Left renal pelvis (tissue), 4 donors: ENCODE measurements at places on chromosomes 3 and 15.
A peak's percentile ranks its signal among the peaks of the same experiment; 100 is the strongest.

- no peak for DNase-seq
These were observed 34.0 kb downstream of the B3GALNT1 start for GRCh38 chr3:161070980-161071663.

- DNase-seq: no peak
These were observed 62.9 kb upstream of the FSIP1 start for GRCh38 chr15:39845582-39845981.

DNA sequence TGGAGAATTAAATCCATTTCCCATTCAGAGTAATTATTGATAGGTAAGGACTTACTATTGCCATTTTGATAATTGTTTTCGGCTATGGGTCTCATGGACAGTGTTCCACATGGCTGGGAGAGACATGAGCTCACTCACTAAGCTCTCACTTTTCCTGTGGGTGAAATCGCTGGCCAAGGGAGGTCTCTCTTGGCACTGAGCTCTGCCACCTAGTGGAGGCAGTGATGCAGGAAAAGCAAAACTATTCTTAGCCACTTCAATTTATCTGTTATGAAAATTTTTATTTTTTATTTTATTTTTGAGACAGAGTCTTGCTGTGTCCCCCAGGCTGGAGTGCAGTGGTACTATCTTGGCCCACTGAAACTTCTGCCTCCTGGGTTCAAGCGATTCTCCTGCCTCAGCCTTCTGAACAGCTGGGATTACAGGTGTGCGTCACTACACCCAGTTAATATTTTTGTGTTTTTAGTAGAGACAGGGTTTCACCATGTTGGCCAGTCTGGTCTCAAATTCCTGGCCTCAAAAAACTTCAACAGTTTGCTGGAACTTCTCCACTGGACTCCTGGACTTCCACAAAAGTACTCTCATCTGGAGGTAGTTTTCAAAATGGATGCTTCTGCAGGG lies 4.7 kb upstream of the RNF13 start:
- DNase-seq: peak; percentile 27

- DNase-seq: no peak
These were observed 225.0 kb upstream of the PROK2 start for GRCh38 chr3:72009851-72010443.

GRCh38 chr3:125143538-125143937 lies 69.0 kb downstream of the SLC12A8 start:
- no peak for DNase-seq

GRCh38 chr3:35498506-35499210 lies 140.7 kb upstream of the ARPP21 start:
- no peak for DNase-seq

- no peak for DNase-seq
These were observed 4.8 kb upstream of the CSRNP1 start for GRCh38 chr3:39158148-39158715.

- DNase-seq: no peak
These were observed 1.0 kb downstream of the SPTBN5 start for GRCh38 chr15:41892621-41893421.

GRCh38 chr3:44762170-44762677 lies 630 bp downstream of the KIF15 start:
- DNase-seq: peak; percentile 12

GRCh38 chr3:181752202-181752671 lies 40.5 kb downstream of the SOX2 start:
- no peak for DNase-seq

DNA sequence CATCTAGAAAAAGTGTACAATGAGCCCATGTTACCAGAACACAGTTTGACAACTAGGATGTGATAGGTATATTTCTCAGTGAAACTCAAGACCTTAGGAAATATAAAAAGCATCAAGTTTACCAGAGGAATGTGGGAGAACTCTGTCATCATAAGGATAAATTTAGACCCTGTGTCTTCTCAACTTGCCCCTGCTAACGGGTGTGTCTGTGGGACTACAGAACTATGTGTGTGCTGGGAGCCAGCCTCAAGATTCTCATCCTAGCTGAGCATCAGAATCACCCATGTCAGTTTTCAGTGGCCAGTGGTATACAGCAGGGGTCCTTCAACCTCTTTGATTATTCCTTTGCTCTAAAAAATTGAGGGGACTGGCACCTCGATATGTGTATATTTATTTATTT lies 393.3 kb downstream of the PLCL2 start:
- DNase-seq: no peak

GRCh38 chr3:193897288-193897687 lies 238.7 kb upstream of the HES1 start:
- DNase-seq: no peak

- no peak for DNase-seq
These were observed 260.9 kb downstream of the CHST2 start for GRCh38 chr3:143380449-143380848.

DNA sequence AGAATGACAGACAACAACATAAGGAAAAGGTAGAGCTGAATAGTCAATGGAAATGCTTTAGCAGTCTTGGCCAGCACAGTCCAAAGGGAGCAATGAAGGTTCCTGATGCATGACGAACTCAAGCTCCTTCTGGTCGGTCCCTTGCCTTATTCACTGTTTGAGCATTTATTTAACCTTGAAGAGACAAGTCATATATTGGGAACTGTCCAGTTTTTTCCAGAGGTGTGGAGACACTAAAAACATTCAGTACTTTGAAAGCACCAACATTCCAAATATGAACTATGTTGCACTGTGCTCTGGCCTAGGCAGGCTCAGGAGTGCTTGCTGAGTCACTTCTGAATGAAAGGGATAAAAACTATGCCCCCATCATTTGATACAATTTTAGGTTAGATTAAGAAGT lies 384.8 kb downstream of the MECOM start:
- no peak for DNase-seq

GRCh38 chr15:65028338-65028737 lies 1.1 kb downstream of the MTFMT start:
- DNase-seq: no peak

- DNase-seq: no peak
These were observed 959 bp downstream of the ZNF592 start for GRCh38 chr15:84749111-84749991.

DNA sequence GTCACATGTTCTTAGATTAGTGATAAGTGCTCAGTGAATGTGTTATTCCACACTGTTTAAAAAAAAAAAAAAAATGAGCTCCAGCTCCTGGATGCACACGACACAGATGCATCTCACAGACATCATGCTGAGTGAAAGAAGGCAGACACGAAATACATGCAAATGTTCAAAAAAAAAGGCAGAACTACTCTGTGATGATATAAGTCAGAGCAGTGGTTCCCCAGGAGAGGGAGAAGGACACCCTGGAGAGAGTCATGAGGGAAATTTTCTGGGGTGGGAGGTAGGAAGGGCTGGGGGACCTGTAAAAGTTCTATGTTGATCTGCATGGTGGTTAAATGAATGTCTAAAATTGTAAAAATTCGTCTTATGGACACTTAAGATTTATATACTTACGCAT lies 4.3 kb downstream of the CSRNP1 start:
- DNase-seq: no peak

- no peak for DNase-seq
These were observed 114.9 kb upstream of the MLF1 start for GRCh38 chr3:158456114-158456513.

DNA sequence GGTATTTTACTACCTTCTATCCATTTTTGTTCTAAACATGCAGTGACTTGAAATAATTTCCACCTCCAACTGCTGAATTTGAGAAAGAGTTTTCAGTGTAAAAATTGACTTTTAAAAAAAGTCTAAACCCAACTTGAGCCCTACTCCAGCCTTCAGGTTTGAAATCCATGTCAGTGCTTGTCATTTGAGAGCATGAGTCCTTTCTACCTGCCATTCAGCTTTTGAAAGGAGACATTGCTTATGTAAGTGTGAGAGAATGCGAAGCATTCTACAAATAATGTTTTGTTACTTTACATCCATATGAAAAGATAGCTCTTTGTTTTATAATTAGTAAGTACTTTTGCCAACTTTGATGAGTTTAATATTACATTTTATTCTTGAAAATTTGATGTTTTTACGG lies 329.2 kb downstream of the PTPRG start:
- DNase-seq: no peak

- no peak for DNase-seq
These were observed 45.8 kb upstream of the PCSK6 start for GRCh38 chr15:101535170-101535902.

- no peak for DNase-seq
These were observed 251.0 kb downstream of the KCNH8 start for GRCh38 chr3:19399356-19399755.

DNA sequence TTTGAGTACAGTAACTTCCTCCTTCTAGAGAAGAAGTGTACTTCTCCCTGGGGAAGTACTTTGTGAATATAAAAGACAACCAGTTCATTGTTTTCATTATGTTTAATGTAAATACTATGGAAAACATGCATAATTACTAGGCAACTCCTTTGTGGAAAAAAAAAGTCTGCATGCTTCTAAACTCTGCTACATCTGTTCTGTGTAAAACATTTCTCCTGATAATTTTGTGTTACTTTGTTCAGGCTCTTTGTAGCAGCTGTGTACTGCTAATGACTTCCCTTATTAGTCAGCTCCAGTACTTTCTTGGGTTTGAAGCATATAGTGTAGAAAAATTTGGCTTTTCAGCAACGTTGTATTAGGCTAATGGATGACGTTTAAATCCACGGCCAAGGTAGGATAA lies 111.6 kb downstream of the FEZF2 start:
- DNase-seq: no peak

DNA sequence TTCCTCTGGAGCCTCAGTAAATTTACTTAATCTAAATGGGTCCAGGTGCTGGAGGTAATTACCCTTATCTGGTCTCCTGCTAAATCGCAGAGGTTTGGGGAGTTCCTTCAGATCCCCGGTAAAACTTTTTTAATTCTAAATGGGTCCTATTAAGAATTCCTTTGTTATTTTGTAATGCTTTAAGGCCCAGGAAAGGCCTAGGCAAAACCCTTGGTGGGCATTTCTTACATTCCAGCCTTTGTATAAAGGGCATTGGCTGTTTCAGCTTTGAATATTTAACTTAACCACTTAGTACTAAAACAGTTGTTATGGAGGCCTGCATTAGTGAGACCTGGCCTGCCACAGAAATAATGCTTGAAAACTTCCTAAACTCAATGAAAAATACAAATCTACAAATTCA lies 14.9 kb upstream of the ZNF662 start:
- DNase-seq: no peak

GRCh38 chr3:6671363-6671762 lies 189.6 kb upstream of the GRM7 start:
- DNase-seq: no peak

DNA sequence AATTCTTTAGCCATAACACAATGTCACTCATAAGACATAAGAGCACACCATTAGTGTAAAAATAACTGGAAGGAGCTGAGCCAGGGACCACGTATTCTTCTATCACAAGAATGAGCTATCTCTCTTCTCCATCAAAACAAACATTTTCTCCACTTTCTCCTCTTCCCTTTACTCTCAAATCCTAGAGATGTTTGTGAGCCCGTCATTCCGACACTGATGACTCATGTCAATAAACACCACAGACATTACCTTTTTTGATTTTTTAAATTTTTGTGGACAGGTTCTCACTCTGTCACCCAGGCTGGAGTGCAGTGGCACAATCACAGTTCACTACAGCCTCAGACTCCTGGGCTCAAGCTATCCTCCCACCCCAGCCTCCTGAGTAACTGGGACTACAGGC lies 86.6 kb downstream of the MEX3B start:
- DNase-seq: no peak

DNA sequence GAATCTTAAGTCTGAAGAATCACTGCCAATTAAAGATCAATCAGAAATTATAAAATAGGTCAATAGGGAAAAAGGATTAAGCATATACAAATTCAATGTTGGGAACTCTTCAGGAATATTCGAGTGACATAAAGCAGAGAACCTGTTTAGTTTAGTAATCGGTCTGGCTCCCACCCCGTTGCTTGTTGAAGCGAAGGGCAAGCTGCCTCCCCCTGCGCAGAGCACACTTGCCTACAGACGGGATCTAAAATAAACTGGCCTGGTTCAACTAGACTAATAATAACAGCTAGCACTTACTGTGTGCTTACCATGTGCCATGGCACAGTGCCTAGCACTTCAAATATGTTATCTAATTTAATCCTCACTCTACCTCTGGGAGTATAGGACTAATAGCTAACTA lies 8.6 kb downstream of the SEMA6D start:
- DNase-seq: no peak

- DNase-seq: no peak
These were observed 29.7 kb downstream of the EFCAB12 start for GRCh38 chr3:129398803-129399144.

GRCh38 chr3:151393146-151393830 lies 8.7 kb upstream of the P2RY12 start:
- no peak for DNase-seq

- no peak for DNase-seq
These were observed 512.1 kb downstream of the ROBO1 start for GRCh38 chr3:79255702-79256101.

DNA sequence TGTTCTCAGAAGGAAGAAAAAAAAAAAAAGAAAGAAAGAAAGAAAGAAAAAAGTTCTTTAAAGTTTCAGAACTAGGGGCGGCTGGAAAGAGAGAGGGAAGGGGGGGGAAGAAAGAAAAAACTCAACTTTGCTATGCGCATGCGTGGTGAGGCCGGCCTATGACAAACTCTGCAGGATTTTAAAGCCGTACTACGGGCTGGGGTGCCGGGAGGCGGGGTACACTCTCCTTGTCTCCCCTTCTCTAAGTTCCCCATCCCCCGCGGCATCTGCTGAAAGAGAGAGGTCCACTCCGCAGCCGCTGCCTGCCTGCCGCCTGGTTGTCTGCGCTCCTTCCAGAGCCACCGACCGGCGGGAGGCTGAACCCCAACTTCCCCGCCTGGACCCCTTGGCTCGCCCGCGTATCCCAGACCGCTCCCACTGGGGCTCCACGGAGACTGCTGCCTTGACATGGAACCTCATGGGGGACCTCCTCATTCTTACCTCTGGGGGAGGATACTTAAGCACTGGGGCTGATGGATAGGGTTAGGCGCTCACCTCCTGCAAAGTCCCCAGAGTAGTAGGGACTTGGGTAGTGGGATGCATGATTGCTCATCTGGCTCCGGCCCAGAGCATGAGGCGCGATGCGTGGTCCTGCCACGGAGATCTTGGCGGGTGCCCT lies 1.4 kb upstream of the WNT5A start:
- no peak for DNase-seq

DNA sequence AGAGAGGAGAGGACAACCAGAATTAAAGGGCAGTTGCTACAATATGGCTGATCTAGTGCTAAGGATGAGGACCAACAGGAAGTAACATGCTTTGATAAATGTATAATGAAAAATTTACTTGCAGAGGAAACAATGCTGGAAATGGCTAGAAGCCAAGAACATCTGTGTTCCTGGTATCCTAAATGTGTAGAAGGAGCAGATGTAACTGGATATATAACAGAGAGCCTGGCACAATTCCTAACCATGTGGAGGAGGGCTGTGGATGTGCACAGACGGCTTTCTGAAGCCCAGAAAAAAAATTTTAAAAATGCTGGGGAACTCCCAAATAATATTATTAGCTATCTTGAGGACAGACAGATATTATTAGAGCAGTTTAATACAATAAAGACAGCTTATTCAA lies 159.4 kb upstream of the GBE1 start:
- no peak for DNase-seq

GRCh38 chr3:158794936-158795518 lies 6.8 kb upstream of the MFSD1 start:
- DNase-seq: no peak

- no peak for DNase-seq
These were observed 90.0 kb downstream of the APBA2 start for GRCh38 chr15:28975766-28976179.
